ENCODE measurements at places on chromosomes 2 and 18.

- no peak for DNase-seq
Measured at GRCh38 chr18:59715966-59716369, 18.7 kb upstream of the CCBE1 start.

GRCh38 chr2:174726212-174726611 is 38.1 kb downstream of the CHRNA1 start:
- DNase-seq = no peak

DNA sequence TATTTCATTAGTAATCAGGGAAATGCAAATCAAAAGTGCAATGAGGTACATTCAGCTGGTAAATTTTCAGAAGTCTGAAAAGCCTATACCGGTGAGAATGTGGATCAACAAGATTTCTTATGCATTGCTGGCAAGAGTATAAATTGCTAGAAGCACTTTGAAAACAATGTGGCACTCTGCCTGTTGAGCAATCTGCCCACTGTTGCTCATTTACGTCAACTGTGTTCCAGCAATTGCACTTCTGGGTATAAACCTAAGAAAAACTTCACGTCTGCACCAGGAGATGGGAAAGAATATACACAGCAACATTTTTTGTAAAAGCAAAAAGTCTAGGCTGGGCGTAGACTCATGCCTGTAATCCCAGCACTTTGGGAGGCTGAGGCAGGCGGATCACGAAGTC is 40.8 kb downstream of the MTERF4 start:
- DNase-seq = no peak

- DNase-seq = no peak
Measured at GRCh38 chr2:222398446-222398885, 25.9 kb upstream of the SGPP2 start.

- DNase-seq = no peak
Measured at GRCh38 chr2:98701230-98701629, 29.7 kb downstream of the MGAT4A start.

GRCh38 chr2:75224636-75225094 is 25.3 kb upstream of the TACR1 start:
- no peak for DNase-seq

- DNase-seq = no peak
Measured at GRCh38 chr18:46343456-46343855, 239.3 kb downstream of the HAUS1 start.

- no peak for DNase-seq
Measured at GRCh38 chr2:120999377-121000097, 263.9 kb downstream of the GLI2 start.

- no peak for DNase-seq
Measured at GRCh38 chr2:44296653-44297052, 21.4 kb downstream of the SLC3A1 start.

- no peak for DNase-seq
Measured at GRCh38 chr2:88827821-88828220, 136.3 kb downstream of the RPIA start.

DNA sequence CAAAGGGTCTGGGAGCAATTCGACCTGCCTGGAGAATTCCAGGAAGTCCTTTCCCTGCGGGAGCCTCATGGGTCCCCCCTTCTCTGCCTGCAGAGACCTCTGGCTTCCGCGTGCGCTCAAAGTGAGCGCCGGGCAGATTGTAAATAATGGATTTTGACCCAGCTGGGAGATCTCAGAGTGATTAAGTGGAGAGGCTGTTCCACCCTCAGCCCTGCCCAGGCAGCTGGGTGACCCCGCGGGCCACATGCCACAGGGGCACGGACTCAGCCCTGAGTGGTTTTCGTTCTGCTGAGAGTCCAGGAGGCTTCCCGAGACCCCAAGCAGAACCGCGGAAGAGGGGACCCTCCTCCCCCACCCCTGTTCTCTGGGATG is 1.2 kb downstream of the KCNG2 start:
- DNase-seq = no peak

- DNase-seq = no peak
Measured at GRCh38 chr2:167508709-167509108, 620.4 kb downstream of the XIRP2 start.

DNA sequence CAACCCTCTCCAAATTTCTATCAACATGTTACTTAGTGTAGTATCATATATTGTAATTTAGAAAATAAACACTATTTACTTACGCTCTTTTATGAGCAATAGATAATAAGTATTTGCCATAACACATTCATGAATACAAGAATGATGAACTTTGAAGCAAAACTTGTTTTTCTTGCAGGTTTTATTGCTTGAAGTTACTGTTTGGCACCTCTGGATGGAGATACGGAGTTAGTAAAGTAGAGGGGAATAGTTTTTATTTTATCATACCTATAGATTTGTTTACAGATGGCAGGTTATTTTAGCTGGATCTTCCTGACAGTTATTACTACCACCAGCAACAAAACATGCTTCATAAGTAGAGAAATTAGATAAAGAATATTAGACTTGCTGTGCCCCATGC is 274.2 kb upstream of the LRRTM4 start:
- DNase-seq = no peak

- DNase-seq = no peak
Measured at GRCh38 chr2:157067562-157067961, 189.9 kb upstream of the GALNT5 start.

GRCh38 chr2:66306483-66306882 is 128.4 kb upstream of the MEIS1 start:
- no peak for DNase-seq

DNA sequence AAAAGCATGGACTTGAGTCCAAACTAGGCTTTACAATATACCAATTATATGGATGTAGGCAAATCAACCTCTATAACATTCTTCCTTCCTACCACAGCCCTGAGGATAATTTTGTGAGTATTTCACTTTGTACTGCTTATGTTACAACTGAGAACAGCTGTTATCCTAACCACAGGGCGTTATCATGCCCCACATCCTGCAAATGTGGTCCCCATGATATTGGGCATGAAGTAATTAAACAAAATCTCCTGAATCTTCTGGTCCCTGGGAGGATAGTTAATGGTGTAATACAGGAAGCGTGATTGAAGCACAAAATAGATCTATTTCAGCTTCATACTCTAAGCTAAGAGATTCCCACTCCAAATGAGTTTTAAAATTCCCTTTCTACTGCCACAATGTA is 223.6 kb downstream of the CDH20 start:
- DNase-seq = no peak

GRCh38 chr2:125526093-125526492 is 1129.9 kb upstream of the GYPC start:
- no peak for DNase-seq

- no peak for DNase-seq
Measured at GRCh38 chr2:113126845-113127645, at the start of gene IL1RN. Gene IL1RN (plus strand): TSS chr2:113127598. CDS start chr2:113127625, 27 bp downstream.

DNA sequence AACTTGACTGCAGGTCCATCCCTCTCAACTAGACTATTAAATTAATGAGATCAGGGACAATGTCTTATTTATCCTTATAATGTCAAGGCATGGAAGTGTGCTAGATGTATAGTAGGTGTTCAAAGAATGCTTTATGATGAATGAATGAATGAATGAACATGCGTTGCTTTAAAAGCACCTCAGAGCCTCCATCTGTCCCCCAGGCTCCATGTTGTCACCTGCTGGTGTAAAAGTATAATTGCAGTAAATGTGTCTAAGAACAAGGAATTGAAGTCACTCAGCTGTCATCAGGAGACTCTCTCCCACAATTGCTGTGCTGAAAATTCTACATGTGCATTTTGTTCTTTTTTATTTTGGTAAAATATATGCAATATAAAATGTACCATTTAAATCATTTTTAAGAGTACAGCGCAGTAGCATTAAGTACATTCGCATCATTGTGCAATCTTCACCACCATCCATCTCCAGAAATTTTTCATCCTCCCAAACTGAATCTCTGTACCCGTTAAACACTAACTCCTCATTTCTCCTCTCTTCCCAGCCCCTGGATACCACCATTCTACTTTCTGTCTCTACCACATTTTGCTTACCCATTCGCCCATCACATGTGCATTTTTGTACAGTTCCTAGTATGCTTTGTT is 52.6 kb downstream of the GNAL start:
- no peak for DNase-seq

DNA sequence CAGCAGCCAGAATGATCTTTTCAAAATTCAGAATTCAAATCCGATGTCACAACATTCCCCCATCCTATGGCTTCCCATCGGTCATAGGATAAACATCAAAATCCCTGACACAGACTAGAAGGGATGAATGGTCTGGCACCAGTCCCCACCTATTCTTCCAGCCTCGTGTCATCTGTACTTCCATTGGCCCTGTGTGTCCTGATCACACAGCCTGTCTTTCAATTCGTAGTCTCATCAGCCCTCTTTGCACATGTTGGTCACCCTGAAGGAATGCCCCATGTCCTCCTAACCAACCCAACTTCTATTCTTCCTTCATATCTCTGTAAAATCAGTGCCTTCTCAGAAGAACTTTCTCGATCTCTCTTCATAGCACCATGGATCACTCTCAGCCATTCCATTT is 157.2 kb downstream of the NEB start:
- DNase-seq = no peak

DNA sequence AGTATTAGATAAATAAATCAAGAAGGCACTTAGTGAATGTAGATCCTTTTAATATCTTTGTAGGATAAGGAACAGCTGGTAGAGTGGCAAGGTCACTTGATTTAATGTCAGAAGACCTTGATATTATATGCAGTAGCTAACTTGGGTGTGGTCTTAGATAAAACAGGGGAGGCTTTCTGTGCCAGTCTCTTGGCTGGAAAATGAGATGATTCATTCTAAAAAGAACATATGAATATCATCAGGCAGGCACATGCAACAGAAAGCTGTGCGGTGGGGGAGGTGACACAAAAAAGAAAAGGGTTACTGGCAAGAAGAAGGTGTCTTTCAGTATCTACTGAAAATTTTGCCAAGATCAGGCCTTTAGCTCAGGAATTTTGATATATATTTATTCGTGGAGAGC is 931.7 kb upstream of the CELF4 start:
- no peak for DNase-seq

GRCh38 chr18:46700066-46700824 is 43.2 kb upstream of the LOXHD1 start:
- DNase-seq = no peak

DNA sequence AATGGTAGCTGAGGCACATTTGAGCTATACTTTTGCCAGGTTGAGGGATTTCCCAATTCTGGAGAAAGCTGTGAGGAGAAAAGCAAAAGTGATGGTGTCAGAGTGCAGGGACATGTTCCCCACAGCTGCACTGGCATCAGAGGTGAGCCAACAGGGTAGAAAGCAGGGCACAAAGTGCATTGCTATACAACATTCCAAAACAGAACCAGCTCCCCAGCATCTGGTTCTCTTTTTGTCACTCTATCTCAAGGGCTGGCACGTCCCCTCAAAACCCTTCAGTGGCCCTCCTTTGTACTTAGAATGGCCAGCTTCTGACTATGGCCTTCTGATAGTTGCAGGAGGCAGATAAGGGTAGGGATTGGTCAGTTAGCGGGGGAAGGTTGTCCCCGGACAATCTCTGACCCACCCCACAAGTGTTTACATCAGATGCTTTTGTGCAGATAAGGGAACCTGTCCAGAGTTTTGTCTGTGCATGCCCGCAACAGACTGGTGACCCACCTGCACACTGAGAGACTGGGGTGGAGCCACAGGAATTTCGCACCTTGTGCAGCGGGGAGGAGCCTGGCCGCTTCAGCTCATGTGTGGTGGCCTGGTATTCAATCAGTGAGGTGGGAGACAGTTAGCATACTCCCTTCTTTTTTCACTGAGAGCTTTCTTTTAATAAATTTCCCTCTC is 31.0 kb upstream of the TMEM17 start:
- no peak for DNase-seq

DNA sequence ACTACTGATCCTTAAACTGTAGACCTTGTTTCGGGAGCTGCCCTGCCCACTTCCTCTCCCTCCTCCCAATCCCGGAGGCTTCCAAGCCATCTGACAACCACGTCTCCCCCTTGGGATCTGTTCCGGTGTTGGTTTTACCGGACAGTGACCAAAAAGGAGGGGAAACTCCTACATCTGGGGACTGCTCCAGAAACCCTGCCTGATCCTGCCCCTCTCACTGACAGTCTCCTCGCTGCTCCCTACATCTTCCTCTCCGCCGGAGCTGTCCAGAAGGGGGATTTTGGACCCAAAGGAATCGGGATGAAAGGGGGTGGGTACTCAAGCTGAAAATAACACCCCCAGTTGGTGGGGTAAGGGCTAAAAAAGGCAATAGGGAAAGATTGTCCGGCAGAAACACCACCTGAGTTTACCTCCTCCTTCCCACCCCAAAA is 1.5 kb downstream of the INO80D start:
- DNase-seq = peak; percentile 10

DNA sequence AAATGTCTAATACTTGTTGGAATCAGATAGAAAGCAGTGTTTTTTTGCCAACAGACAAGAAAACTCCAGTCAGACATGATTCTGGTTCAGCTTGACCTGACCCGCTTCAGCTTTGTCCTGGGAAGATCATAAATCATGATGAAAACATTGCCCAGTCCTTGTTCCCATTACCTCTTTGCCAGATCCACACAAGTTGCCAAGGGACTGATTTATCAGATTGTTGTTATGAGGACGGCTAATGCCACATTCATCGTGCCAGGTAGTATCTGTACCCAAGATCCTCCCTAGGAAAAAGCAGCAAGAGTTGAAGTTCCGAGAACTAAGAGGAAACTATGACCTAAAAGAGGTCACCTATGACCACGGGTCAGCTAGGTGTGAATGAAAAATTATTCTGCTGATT is 39.0 kb downstream of the SLC40A1 start:
- no peak for DNase-seq

GRCh38 chr2:215455958-215456357 is 20.1 kb upstream of the FN1 start:
- DNase-seq = no peak

- no peak for DNase-seq
Measured at GRCh38 chr2:74006459-74006858, 21.7 kb downstream of the TET3 start.

- no peak for DNase-seq
Measured at GRCh38 chr18:37563931-37564392, 1.6 kb downstream of the CELF4 start.

DNA sequence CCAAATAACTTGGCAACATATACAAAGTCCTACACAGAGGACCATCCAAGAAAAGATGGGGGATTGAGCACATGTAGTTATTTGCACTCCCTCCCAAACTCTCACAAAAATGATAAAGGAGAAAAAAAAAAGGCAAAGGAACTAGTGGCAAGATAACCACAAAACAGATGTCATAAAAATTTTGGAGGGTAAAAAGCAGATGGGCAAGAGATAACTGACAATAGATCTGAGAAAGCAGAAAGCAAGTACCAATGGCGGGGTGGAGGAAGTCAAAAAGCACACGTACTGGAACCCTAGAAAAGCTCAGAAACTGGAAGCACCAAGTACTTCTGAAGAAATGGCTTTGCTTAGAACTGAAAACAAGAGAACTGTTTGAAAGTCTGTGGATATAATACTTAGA is 82.0 kb downstream of the WDPCP start:
- DNase-seq = no peak

GRCh38 chr2:34096562-34097171 is 497.6 kb upstream of the FAM98A start:
- peak; percentile 55 for DNase-seq

GRCh38 chr2:30645081-30645744 is 162.0 kb downstream of the CAPN13 start:
- no peak for DNase-seq

- no peak for DNase-seq
Measured at GRCh38 chr2:33317369-33318007, 159.0 kb upstream of the RASGRP3 start.

- DNase-seq = no peak
Measured at GRCh38 chr2:160457588-160457987, 36.0 kb downstream of the RBMS1 start.
